ENCODE measurements at places on chromosomes 1 and 21.

DNA sequence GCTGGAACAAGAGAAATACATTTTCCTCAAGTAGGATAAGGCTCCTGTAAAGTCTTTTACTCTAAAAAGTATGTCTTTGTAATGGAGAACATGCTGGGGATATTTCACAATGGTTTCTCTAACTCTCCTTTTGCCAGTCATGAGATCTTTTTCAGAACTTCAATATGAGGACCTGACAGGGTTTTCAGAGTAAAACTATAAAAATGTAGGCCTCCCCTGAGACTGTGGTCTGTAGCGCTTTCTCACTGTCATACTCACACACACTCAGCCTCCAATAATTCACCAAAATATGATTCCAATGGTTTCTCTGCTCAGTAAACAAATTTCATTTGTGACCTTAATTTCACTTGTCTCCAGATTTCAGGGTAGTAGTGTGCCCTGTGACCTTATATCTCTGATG, 440.1 kb upstream of the PTBP2 start:
- no peak for DNase-seq

- peak; percentile 76 for DNase-seq
Measured at GRCh38 chr1:84143796-84144565, at the start of gene PRKACB. PRKACB (plus strand) TSS chr1:84144271; CDS start chr1:84144362, 91 bp downstream.

GRCh38 chr1:115644109-115644508, 2.3 kb downstream of the VANGL1 start:
- DNase-seq = no peak

DNA sequence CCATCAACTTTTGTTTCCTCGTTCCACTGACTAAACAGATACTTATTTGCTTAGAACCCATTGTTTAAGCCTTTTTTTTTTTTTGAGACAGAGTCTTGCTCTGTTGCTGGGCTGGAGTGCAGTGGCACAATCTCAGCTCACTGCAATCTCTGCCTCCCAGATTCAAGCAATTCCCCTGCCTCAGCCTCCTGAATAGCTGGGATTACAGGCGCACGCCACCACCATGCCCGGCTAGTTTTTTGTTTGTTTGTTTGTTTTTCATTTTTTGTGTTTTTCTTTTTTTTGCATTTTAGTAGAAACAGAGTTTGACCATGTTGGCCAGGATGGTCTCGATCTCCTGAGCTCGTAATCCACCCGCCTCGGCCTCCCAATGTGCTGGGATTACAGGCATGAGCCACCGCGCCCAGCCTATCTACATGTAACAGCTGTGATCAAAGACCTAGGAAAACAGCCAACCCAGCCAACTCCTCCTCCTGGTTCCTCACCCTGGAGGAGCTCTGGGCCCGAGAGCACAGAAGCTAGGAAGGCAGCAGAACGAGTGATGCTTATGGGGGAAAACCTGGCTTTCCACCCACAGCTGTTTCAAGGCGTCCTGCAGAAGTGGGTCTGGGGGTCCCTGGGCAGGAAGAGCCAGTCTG, 32.9 kb downstream of the KCNN3 start:
- DNase-seq = no peak
